SK-MEL-5 (cell line): ENCODE measurements at places on chromosomes 16 and 17. TPM values are rescaled to one million over a fixed set of nuclear protein-coding genes. Genes with fewer than 3 reads are reported as not detected.

DNA sequence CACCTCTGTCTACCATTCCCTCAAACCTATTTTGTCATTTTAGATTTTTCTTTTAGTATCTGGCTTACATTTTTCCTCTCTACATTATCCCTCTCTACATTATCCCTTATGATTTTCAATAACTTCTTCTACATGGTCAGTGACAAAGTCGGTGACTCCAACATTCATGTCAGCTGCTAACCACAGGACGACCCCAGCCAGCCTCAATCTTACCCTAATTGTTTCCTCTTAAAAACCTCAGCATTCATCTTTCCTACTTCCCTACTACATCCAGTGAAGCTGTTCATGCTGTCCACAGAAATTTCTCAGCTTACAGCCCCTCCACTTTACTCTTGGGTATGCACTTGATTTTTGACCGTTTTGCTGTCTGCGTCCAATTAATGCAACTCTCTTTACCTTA, 8.3 kb downstream of the MYH10 start:
- no peak for DNase-seq

- DNase-seq: no peak
Observed at GRCh38 chr17:31786796-31787481, 72.1 kb downstream of the COPRS start.

- DNase-seq: no peak
Observed at GRCh38 chr17:80453998-80454556, 22.3 kb downstream of the NPTX1 start.

DNA sequence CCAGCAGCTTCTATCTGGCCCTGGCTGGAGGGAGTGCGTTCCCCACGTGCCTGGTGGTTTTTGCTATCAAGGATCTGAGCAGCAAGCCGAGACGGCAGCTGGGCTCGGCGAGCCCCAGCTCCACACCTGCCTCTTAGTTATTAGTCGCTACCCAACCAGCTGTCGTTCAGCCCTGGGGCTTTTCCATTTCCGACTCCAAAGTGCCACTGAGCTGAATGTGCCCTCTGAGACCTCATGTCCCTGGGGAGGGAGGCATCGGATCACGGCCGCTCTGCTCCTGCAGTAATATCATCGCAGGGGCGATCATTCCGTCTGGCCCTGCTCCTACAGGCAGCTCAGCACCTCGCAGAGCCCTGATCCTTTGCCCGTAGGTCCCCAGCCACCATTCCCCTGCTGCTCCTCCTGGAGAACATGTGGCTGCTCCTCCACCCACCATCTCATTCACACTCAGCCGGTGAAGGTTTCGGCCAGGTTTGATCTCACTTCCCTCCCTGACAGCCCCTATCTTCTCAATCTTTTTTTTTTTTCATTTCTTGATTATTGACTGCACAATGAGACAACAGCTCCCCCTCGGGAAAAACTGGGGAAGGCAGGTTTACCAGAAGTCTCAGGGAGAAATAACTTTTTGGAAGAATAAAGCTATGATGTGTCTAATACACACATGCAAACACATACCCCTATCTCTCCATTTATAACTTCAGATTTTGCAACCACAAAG, 86.7 kb downstream of the ZFHX3 start:
- DNase-seq: peak; percentile 6

DNA sequence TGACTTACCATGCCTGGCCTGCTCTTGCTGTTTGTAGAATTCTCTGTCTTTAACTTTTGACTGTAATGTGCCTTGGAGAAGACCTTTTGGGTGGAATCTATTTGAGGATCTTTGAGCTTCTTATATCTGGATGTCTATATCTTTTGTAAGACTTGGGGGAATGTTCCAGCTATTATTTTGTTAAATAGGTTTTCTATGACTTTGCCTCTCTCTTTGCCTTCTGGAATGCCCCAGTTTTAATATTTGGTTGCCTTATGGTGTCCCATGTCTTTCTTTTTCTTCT, 10.3 kb upstream of the PHB1 start:
- DNase-seq: no peak

RNF151 gene
- total RNA-seq: not detected in 2 replicates

MMP2 gene
- total RNA-seq: 1.7 and 2.2 TPM in 2 replicates
